ENCODE measurements at places on chromosomes 7 and 10.

DNA sequence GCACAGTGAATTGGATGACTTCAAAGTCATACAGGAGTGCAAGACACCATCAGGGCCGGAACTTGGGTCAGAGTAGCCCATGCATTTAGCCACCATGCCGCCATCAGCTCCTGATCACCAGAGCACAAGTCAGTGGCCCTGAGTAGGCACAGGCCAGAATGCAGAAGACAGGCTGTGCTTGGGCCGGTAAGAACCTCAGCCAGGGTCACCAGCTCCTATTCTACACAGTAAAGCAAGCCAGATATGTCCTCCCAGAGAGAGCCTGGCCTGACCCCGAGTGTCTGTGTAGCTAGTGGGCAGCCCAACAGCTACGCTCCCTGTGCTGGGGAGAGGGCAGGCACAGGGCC lies 44.5 kb upstream of the COL13A1 start:
- DNase-seq = no peak

DNA sequence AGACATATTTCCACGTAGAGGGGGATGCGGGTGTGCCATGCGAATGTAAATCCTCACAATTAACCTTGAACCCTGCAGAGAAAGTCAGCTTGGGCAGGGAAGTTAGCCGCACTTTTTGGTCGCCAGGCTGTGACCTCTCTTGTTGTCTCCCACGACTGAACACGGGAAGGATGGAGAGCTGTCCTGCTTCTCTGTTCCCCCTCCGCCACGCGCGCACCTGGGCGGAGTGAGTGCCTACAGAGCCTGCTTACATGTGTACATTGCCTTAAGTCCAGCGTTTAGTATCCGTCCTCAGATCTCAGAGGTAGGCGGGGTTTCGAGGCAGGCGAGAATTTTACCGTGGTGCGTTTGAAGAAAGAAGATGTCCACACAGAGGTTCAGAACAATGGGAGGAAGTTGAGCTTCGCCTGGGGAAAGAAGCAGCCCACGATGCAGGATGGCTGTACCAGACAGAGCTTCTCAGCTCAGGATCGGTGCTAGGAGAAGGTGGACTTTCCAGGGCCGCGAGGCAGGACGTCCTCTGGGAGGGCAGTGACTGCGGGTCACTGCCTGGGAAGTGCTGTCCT lies 482 bp upstream of the ERCC6 start:
- DNase-seq = peak; percentile 41

DNA sequence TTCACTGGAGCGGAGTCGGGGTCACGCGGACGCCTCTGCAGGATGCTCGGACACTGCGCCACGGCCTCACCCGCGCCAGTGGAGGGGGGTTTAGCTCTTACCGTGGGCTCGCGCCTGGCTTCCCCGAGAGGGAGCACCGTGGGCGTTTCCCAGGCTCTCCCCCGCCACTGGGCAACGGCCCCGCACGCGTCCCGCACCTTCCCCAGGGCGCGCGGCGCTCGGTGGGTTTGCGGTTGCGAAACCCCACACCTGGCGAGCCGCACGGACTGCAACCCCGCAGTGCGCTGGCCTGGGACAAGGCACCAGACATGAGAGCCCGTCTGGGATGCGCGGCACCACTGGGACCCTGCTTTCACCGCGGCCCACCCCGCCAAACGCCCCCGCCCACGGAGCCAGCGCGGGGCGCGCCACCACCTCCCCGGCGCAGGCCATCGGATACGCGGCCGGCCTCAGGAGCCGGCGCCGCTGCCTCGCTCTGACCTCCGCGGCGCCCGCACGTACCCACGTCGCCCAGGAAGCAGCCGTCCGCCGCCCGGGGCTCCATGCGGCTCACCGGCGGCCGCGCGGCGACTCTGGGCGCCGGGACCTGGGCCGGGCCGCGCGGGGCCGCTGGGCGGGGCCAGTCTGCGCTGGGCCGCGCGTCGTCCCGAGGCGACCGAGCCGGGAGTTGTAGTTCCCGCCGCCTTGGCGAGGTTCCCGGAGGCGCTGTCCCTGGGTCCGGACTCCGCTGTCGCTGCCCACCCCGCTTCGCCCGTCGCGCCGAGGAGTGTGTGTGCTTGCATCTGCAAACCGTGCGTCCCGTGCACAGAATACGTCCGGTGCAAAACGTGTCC lies at the start of gene ASB13:
ASB13 (minus strand) TSS at position 588 of the 833 bp plus-strand sequence; CDS start at position 544, 44 bp downstream.
- peak; percentile 88 for DNase-seq

DNA sequence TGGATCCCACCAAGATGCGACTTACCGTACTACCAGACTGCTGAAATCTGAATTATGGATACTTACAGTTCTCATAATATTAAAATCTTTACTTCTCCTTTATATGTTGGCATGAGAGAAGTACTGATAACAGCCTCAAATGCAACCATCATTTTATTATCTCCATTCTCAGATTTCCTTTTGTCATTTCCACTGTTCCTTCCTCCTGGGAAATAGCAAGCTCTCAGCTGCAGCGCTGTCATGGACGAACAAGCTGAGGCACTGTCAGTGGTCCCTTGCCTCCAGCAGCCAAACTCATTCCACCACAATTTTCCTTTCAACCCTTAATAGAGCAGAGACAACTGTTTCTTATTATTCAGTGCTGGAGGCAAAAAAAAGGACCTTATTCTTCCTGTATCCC lies 478.4 kb downstream of the ARL4A start:
- DNase-seq = no peak

- peak; percentile 79 for DNase-seq
Observed at GRCh38 chr7:155412416-155413253, 45.3 kb upstream of the EN2 start.

GRCh38 chr10:38007991-38008390 lies 2.5 kb upstream of the ZNF33A start:
- peak; percentile 65 for DNase-seq
